Astrocyte (in vitro differentiated cells and primary cell): ENCODE measurements at places on chromosomes 12 and 14.

GRCh38 chr14:61622051-61622450 is 73.3 kb upstream of the HIF1A start:
- H3K36me3 ChIP-seq = no peaks in the 10 kb centered on the region
- peaks cover 9% of the 10 kb centered on the region for H3K4me1 ChIP-seq
- no peaks in the 10 kb centered on the region for H3K27me3 ChIP-seq

- DNase-seq = peak; percentile 81
- peaks cover 3% of the 10 kb centered on the region for H3K27me3 ChIP-seq
- H3K4me3 ChIP-seq = no peak overlapping the region
- H3K36me3 ChIP-seq = no peaks in the 10 kb centered on the region
- H3K4me1 ChIP-seq = peaks cover 5% of the 10 kb centered on the region
Measured at GRCh38 chr12:13038491-13039161, 5.6 kb upstream of the FAM234B start.

- peaks cover 35% of the 10 kb centered on the region for H3K36me3 ChIP-seq
- peak; percentile 29 for DNase-seq
- no peaks in the 10 kb centered on the region for H3K27me3 ChIP-seq
Measured at GRCh38 chr12:51056242-51056641, 8.1 kb downstream of the LETMD1 start.

GRCh38 chr14:89493877-89494634 is 77.0 kb upstream of the FOXN3 start:
- H3K27me3 ChIP-seq = peaks cover 5% of the 10 kb centered on the region
- DNase-seq = peak; percentile 43
- no peak overlapping the region for H3K27ac ChIP-seq
- H3K4me1 ChIP-seq = peaks cover 10% of the 10 kb centered on the region
- no peaks in the 10 kb centered on the region for H3K36me3 ChIP-seq

DNA sequence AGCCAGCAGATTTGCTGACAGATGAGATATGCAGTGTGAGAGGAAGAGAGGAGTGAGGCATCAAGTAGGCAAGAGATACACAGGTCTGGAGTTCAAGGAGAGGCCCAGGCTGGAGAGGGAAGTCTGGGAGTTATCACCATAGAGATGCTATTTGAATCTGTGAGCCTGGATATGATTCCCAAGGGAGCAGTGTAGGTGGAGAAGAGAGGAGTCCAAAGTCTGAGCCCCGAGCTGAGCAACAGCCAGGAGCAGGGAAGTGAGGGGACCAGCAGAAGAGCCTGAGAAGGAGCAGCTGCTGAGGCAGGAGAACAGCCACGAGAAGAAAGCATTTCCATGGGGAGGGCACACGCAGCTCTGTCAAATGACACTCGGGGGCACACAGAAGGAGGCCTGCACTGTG is 20.2 kb upstream of the NXPH4 start:
- no peak overlapping the region for H3K4me3 ChIP-seq
- no peaks in the 10 kb centered on the region for H3K4me1 ChIP-seq
- H3K27ac ChIP-seq = no peak overlapping the region
- DNase-seq = no peak
- H3K27me3 ChIP-seq = no peaks in the 10 kb centered on the region
